ENCODE measurements at places on chromosomes 3 and 15.

DNA sequence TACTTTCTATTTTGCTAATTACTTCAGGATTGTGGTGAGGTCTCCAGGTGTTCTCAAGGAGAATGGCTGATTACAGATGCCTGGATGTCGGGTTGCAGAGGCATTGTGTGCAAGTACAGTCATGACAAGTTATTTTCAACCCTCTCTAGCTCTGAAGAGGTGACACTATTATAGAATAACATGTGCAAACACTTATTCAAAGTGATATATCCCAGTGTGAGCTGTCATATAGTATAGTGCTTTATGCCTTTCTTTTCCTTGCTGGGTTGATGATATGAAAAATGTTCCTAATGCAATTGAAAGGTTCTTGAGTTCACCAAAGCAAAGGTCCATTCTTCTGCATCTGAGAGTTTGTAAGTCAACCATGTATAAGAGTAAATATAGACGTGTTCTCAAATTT, 167.2 kb downstream of the SPATA16 start:
- no peak for DNase-seq

GRCh38 chr3:166011771-166012170, 174.5 kb upstream of the BCHE start:
- no peak for DNase-seq

DNA sequence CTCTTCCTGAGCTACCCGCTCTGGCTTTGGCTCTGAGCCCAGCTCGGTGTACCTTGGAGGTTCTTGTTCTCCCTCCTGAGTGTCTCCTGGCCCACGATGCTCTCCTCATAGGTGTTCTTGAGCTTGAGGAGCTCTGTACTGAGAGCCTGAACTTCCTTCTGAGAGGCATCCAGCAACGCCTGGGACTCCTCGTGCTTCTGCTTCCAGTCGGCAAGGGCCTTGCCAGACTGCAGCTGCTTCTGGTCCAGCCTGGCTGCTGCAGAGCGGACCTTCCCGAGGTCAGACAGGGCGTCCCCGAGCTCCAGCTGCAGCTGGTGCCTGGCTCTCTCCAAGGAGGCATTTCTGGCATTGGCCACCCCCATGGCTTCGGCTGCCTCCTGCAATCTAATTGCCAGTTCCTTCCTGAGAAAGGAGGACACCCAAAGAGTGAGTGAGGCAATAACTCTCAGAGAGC, 99.8 kb downstream of the MYH15 start:
- no peak for DNase-seq

GRCh38 chr3:37968813-37969595, 21.6 kb upstream of the VILL start:
- no peak for DNase-seq

- DNase-seq, result no peak
Measured at GRCh38 chr15:93973287-93973686, 258.1 kb upstream of the MCTP2 start.

- DNase-seq, result no peak
Measured at GRCh38 chr15:63380151-63380807, 1.4 kb downstream of the CA12 start.

DNA sequence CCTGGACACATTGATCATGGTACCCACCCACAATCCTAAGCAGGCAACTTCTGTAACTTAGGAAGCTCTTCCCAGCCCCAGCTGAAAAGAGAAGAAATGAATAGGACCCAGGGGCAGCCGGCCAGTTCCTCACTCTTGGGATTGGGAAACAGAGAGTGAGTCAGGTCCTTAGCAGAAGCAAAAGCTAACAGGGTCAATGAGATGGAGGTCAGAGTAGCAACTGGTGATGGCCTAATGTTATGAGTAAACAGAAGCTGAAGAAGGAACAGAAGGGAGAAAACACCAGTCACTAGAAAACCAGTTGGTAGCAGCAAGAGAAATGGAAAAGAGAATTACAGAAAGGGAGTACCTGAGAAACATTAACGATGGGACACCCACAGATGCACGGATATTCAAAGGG, 20.0 kb downstream of the RIOX2 start:
- DNase-seq, result no peak

GRCh38 chr3:196611761-196612483, 27.6 kb upstream of the NRROS start:
- no peak for DNase-seq

GRCh38 chr15:60407415-60407805, 9.6 kb upstream of the ANXA2 start:
- DNase-seq, result no peak

GRCh38 chr3:53191836-53192480, 30.9 kb downstream of the PRKCD start:
- no peak for DNase-seq

GRCh38 chr15:29785642-29786041, 36.6 kb downstream of the TJP1 start:
- DNase-seq, result no peak

DNA sequence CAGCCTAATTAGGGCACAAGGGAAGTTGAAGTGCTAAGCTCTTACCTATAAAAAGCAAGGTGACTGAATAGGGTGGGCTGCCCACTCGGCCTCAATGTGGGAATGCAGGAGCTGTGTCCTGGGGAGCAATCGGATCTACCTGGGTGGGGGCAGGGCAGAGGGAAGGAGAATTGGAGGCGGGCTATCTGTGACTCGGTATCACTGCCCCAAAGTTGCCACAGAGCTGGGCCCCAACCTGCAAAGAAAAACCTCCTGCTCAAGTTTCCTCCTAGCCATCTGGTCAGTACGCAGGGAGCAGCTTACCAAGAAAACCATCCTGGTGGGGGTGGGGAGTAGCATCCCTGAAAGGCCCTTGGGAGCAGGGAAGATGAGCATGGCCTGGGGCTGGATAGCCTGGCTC, 10.7 kb downstream of the CIB2 start:
- DNase-seq, result no peak

- DNase-seq, result no peak
Measured at GRCh38 chr15:99453637-99454030, 112.2 kb upstream of the MEF2A start.

DNA sequence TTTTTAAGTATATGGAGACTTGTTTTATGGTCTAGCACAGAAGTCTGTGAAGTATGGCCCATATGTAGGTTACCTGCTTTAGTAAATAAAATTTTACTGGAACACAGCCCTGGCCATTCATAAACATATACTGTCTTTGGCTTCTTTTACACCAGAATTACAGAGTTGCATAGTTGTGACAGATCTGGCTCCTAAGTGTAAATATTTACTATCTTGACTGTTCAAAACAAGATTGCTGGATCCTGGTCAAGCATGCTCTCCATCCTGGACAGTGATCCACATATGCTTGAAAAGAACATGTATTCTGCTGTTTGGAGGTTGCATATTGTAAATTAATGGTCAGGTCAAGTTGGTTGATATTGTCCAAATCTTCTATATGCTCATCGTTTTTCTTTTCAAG, 57.9 kb downstream of the STT3B start:
- DNase-seq, result no peak

Measured in effector CD4-positive, alpha-beta T cell (primary cell).